Activated gamma-delta T cell treated with Interleukin-2 at 50 U/mL for 16 hours (primary cell): ENCODE measurements at places on chromosomes 3 and 15.

GRCh38 chr3:15486979-15487378 lies 34.5 kb downstream of the COLQ start:
- DNase-seq, result no peak

DNA sequence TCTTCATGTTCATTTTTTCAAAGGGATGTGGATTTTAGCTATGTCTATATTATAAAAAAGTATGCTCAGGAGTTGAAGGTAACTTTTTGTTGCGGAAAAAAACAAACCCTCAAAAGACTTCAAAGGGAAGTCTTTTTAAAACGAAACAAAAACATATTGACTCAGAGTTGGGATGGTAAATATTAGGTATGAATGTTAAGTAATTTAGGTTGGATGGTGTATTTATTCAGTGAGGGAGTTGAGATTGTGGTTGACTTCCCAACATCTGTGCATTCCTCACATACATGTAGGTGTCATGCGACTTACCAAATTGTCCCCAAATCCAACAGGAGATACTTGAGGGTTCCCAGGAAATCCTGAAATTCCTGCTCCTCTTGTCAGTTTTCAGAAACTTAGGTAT lies 32.7 kb upstream of the PLSCR5 start:
- DNase-seq, result no peak

GRCh38 chr15:66703540-66703941 lies 1.5 kb downstream of the SMAD6 start:
- DNase-seq, result no peak

- DNase-seq, result no peak
These were observed 77.0 kb downstream of the CCK start for GRCh38 chr3:42189001-42189460.

- no peak for DNase-seq
These were observed 368.0 kb upstream of the ATP10A start for GRCh38 chr15:26231096-26231495.

DNA sequence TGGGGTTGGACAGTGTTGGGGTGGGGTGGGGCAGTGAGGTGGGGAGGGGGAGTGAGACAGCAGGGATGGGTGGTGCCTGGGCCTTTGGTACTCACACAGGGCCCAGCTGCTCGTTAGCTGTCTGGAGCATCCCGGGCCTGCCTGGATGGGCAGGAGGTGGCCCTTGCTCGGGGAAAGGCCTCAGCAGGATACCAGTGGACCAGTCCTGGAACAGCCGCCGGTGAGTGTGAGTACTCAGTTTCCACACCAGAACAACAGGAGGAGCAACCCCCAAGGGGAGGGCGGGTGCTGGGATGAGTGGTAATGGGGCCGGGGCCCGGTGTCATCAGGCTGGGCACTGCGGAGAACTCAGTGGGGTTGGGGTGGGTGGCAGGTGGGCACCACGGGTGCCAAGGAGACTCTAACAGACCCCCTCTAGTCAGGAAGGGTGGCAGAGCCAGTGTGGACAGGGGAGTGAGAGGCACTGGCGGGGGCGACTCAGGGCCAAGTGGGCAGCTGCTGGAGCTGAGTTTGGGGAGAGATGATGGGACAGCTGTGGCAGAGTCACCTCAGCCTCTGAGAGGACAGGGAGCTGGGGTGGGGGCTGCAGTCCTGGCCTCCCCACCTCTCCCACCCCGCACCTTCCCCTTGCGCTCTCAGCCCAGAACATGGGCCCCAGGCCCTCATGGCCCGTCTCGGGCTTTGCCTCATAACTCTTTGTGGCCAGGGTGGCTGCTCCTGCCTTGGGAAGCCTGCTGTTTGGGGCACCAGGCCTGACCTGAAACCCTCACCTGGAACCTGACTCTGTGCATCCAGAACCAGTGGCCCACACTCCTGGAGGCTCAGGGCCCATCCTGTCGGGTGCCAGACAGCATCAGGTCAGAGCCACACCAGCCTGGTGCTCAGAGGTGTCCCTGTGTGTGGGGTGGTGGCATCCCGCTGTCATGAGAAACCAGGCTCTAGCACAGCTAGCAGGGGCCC lies 52.1 kb upstream of the PRR23E start:
- no peak for DNase-seq

- DNase-seq, result no peak
These were observed 325.5 kb downstream of the SATB1 start for GRCh38 chr3:18099611-18100010.

GRCh38 chr15:98760112-98760826 lies 111.9 kb downstream of the IGF1R start:
- no peak for DNase-seq
